ENCODE measurements at places on chromosomes 4 and X.

- DNase-seq, result no peak
Observed at GRCh38 chr4:48905363-48906015, 1.1 kb downstream of the OCIAD2 start.

DNA sequence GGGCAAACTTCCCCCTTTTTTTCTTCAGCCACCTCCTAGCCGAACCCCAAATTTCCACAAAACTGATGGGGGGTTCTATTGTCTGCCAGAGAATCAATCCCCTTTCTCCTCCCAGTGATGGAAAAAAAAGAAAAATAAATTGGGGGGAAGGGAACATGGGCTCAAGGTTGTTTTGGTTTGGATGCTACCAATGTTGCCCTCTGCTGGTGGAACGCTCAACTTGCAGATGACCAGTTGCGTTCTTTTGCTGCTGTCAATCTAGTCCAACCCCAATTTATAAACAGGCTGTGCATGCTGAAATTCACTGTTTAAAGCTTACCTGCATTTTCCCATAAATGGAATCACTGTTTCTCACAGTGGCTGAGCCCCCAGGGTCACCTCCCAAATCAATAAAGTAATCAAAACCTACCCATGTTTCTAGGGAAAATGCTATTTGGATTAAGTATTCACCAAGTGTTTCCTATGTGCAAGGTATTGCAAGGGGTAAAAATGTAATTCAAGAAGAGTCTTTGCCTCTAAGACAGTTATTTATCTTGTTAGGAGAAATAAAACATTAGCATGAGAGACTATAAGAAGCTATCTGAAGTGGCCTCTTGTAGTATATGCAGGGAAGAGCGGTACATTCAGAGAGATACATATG is 116.7 kb upstream of the TMEM164 start:
- DNase-seq, result no peak

- DNase-seq, result no peak
Observed at GRCh38 chrX:17361620-17362019, 13.4 kb upstream of the NHS start.

GRCh38 chrX:10945498-10945897 is 165.6 kb upstream of the HCCS start:
- no peak for DNase-seq

DNA sequence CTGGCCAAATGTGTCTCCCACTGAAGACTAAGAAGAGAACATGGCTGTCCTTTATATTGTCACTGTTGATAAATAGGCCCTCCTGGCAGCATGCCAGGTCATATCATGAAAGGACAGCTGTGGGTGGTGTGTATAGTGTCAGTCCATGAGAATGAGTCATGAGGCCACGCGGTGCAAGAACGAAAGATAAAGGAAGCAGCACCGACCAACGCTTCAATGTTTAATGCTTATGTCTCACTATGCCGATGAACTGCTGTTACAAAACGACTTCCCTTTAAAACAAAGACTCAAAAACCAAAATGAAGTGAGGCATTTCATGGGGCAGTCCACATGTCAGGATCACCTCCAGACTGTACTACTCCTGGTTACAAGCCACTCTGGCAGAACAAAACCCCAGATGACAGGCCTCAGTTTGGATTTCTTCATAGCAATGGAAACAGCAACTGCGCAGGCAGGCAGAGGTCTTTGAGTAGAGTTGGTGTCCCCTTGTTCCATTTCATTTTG is 5.2 kb upstream of the TCEANC start:
- no peak for DNase-seq

- no peak for DNase-seq
Observed at GRCh38 chr4:56146956-56147355, 198.2 kb downstream of the CEP135 start.

GRCh38 chrX:22424122-22424915 is 151.6 kb downstream of the CBLL2 start:
- no peak for DNase-seq

DNA sequence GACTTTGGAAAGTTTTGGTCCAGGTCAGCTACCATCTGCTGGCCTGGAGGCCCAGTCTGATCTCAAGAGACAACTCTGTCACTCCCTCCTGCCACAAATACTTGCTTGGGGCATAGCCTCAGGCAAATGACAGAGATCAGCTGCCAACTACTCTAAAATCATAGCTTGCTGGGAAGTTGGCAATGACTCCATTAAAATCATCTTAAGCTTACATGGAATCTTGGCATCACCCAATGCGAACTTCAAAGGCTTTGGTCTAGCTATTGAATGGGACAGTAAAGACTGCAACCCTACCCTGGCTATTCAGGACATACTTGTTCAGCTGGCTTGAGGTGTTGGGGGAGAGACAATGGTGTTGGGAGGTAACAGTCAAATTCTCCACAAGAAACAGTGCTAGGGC is 7.0 kb upstream of the USO1 start:
- DNase-seq, result no peak

- DNase-seq, result no peak
Observed at GRCh38 chrX:102018208-102018607, 86.4 kb upstream of the ZMAT1 start.

GRCh38 chrX:12352922-12353321 is 214.6 kb downstream of the FRMPD4 start:
- no peak for DNase-seq

- DNase-seq, result no peak
Observed at GRCh38 chrX:17680732-17681413, 56.4 kb upstream of the SCML1 start.

GRCh38 chr4:183141997-183142396 is 42.9 kb downstream of the WWC2 start:
- no peak for DNase-seq

DNA sequence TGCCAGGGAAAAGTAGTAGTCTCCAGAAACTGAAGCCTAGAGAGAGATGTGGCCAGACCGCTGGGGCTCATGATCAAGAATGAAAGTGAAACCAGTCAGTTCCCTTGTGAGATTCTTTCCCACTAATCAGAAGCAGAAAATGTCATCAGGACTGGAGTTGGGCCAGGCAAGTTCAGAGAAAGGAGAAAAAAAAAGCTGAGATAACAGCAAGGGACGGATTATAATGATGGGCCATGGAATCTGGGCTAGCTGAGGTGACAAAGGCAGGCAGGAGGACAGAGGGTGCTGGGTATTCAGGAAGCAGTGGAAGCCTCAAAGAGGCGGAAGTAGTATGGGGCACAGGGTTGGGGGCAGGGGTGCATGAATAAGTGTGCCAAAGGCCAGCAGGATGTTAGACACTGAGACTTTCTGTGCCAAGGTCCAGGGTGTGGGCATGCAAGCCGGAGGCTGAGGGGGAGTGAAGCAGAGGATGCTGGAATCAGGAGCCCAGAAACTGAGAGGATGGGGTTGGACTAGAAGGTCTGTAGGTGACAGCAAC is 2.5 kb downstream of the CXorf38 start:
- no peak for DNase-seq

DNA sequence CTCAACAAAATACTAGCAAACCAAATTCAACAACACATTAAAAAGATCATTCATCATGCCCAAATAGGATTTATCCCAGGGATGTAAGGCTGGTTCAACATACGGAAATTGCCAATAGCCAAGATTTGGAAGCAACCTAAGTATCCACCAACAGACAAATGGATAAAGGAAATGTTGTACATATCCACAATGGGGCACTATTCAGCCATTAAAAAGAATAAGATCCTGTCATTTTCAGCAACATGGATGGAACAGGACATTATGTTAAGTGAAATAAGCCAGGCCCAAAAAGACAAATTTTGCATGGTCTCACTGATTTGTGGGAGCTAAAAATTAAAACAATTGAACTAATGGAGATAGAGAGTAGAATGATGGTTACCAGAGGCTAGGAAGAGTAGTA is 82.0 kb upstream of the FAM241A start:
- no peak for DNase-seq

GRCh38 chr4:156642161-156642560 is 329.4 kb downstream of the PDGFC start:
- DNase-seq, result no peak

DNA sequence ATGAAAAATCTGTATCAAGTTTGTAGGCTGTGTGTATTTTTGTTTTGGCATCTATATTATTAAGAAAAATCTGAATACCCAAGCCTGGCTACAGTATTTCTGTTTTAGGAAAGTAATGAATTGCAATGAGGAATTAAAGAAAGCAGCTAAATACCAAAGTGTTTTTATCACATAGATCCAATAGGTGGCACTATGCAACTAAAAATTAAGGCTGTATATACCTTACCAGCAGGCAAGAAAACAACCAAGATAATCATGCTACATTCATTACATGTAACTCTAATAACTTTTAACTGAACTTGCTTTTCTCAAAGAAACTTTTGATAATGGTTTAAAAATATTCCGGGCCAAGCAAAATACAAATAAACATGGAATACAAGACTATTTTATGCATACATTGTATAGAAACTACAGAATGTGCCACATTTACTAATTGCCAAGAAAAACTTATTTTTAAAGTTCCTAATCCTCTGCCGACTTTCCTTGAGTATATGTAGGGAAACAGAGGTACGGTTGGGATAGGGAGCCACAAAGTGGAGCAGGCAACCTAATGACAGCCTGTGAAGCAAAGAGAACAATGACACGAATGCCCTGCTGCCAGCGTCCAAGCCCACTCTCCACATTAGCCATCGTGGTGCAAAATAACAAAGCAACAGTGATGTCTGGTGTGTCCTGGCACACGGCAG is 63.7 kb downstream of the SEC24D start:
- no peak for DNase-seq

DNA sequence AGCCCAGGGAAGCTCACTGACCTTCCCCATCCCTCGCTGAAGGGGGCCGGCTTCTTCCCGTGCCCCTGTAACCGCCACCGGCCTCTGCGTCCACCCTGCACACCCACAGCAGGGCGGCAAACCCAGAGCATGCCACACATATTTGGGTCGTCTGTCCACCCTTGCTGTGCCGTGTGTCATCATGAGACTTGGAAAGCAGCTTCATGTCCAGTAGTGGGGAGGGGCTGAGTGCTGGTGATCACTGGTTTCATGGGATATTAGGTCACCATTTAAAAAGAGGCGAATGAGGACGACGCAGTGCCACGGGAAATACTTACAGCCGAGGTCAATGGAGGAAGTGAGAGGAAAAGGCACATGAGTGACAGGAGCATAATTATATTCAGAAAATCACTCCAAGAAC is 74.8 kb downstream of the HTRA3 start:
- no peak for DNase-seq

- no peak for DNase-seq
Observed at GRCh38 chrX:33447285-33447684, 235.9 kb upstream of the DMD start.

GRCh38 chr4:111636961-111637585 is 508.2 kb upstream of the FAM241A start:
- no peak for DNase-seq

DNA sequence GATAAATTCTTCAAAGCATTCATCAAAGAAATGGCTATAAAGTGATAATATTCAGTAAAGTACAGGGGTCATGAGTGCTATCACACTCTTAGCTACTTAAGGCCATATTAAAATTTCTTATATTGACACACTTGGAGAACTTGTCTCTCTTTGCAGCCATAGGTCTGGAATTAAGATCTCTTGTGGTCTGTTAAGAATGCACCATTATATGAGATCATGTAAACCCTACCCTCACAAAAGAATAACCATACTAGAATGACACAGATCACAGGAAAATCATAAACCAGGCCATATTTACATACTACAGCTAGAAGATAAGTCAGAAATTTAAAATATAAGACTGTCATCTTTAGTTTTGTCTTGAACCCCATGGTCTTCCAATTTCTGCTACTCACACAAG is 434.3 kb downstream of the PDGFC start:
- no peak for DNase-seq

DNA sequence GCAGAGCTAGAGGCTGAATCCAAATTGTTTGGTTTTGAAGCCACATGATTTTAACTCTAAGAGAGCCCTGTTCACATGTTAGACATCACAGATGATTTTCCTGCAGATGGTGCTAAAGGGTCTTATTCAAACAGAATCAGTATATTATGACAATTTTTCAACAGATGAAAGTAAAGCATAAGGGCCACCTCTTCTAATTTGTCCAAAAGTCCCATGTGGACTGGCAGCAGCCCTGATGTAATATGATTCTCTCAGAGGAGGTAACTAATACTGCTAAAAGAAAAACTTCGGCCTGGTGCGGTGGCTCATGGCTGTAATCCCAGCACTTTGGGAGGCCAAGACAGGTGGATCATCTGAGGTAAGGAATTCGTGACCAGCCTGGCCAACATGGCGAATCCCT is 26.0 kb upstream of the SETD7 start:
- no peak for DNase-seq

DNA sequence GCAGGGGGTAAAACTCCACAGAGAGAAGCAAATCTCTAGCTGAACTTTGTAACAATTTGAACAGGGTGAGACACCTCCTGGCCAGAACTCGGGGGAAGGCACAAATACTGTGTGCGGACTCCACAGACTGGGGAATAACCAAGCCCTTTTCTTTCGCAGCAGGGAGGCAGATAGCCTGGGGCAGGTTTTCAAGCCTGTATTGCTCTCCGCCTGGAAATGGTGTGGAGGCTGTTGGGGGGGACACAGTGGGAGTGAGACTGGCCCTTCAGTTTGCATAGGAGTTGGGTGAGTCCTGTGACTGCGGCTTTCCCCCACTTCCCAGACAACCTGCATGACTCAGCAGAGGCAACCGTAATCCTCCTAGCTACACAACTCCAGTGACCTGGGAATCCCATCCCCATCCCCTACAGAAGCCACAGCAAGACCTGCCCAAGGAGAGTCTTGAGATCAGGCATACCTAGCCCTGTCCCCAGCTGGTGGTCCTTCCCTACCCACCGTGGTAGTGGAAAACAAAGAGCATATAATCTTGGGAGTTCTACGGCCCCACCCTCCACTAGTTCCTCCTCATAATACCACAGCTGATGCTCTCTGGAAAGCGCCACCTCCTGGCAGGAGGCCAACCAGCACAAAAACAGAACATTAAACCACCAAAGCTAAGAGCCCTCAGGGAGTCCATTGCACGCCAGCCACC is 12.9 kb upstream of the SMPX start:
- no peak for DNase-seq

- DNase-seq, result no peak
Observed at GRCh38 chr4:31204874-31205273, 484.7 kb downstream of the PCDH7 start.

DNA sequence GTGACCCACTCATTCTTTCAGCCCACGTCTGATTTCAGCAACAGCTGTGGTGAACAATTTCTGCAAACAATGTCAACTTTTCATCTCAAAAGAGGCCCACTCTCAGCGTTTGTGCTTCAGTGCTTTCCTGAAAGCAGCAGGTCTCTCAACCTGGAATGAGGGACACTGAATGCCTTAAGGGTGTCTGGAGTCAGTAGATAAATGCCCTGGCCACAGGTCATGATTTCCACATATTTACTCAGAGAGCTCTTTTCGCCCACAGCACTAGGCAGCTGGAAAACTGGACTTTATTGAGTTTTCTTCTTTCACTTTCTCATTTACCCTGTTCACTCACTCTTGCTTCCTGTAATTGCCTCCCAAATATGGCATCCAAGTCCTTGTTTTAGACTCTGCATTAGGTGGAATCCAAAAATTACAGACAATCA is 52.8 kb downstream of the NPFFR2 start:
- no peak for DNase-seq

- no peak for DNase-seq
Observed at GRCh38 chr4:70946939-70947338, 44.8 kb downstream of the MOB1B start.
